ENCODE measurements at places on chromosomes 16 and 17. TPM values are rescaled to one million over a fixed set of nuclear protein-coding genes. Genes with fewer than 3 reads are reported as not detected.

Gene CLEC19A
- not detected for total RNA-seq

Gene CLEC18A
- 4.1 TPM for total RNA-seq

Gene CACNG5
- total RNA-seq: not detected

Gene SBK1
- 91.2 TPM for total RNA-seq

Gene CRISPLD2
- total RNA-seq: 11.0 TPM

Gene CIBAR2
- total RNA-seq: 0.80 TPM

Gene ABCC6
- 9.8 TPM for total RNA-seq

Gene LRRC46
- 1.3 TPM for total RNA-seq

Gene CIAPIN1
- total RNA-seq: 79.3 TPM

Gene CISD3
- total RNA-seq: 5.1 TPM

Gene SOX9
- total RNA-seq: 219 TPM

Gene RND2
- total RNA-seq: 14.6 TPM

Gene FOXJ1
- total RNA-seq: 18.6 TPM

Gene GPR179
- total RNA-seq: 0.27 TPM

Gene CMTM2
- total RNA-seq: not detected

Gene ALOX15
- 0.69 TPM for total RNA-seq

Gene HSD17B1
- 1.4 TPM for total RNA-seq

Gene TBC1D26
- total RNA-seq: 2.9 TPM

Gene NOG
- 0.24 TPM for total RNA-seq

GRCh38 chr17:3503285-3503684 is 27.5 kb downstream of the ASPA start:
- DNase-seq: no peak

GRCh38 chr17:76775021-76775600 is 37.2 kb downstream of the MFSD11 start:
- no peak for DNase-seq

DNA sequence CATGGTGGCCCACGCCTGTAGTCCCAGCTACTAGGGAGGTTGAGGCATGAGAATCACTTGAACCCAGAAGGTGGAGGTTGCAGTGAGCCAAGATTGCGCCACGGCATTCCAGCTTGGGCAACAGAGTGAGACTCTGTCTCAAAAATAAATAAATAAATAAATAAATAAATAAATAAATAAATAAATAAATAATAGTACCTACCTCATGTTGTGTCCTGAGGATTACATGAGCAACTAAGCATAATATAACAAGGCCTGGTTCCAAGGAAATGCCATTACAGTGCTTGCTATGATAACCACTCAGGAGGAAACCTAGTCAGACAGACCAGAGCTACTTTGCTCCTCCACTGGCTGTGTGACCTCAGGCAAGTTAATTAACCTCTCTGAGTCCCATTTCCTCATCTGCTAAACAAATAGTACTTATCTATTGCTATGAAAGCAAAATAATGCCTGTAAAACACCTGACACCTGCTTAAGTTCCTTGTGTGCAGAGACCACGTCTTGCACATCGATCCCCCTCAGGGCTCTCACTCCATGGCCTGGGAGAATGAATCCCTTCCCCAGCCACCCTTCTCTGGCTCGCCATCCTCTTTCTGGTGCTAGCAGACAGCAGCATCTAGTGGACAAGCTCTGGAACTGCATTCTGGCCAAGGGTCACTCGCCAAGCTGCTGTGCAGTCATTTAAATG is 7.5 kb downstream of the EPOP start:
- DNase-seq: peak; percentile 59

DNA sequence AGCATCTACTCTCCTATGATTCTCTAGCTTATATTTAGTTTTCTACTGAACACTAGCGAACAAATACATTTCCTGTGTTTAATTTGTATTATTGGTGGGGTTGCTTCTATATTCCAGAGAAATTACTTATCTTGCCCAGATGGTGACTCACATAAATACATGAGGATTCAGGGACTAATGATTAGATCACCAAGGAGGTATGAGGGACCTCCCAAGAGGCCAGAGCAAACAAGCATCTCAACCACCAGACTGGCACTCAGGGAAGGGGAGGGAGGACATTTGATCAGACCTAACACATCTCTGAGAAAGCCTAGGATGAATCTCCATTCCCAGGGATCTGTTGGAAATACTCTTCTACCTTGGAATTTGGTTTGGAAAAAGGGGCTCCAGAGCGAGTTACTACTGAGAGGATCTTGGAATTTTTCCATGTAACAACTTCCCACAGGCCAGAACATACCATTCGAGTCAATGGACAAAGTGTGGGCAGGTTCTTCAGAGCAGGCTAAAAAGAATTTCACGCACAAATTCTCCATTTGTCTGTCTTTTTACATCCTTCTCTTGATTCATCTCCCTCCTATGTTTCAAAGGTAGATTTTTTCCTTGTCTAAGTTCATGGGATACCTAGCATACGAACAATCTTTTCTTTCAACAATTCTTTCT is 262.6 kb upstream of the MYOCD start:
- DNase-seq: no peak

DNA sequence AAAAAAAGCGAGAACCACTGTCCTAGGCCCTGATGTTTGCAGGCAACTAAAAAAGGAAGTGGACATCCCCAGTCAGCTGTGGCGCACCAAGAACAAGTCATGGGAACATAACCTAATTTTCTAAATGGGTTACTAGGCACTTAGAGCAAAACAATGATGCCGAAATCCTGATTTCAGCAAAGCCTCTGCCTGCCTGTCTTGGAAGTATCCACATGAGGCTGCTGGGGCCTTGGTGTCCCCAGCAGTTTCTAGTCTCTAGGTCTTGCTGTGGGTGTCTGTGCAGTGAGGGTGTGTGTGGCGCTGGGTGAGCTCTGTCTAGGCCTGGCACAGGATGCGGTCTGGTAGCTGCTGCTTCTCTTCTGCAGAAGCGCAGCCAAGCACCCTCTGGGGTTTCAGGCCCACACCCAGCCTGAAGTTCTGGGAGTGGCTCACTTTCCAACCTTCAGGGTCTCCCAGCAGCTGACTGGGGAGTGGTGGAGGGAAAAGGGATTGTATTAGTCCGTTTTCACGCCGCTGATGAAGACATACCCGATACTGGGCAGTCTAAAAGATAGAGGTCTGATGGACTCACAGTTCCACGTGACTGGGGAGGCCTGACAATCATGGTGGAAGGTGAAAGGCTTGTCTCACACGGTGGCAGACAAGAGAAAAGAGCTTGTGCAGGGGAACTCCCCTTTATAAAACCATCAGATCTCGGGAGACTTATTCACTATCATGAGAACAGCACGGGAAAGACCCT is 21.1 kb downstream of the STH start:
- no peak for DNase-seq

DNA sequence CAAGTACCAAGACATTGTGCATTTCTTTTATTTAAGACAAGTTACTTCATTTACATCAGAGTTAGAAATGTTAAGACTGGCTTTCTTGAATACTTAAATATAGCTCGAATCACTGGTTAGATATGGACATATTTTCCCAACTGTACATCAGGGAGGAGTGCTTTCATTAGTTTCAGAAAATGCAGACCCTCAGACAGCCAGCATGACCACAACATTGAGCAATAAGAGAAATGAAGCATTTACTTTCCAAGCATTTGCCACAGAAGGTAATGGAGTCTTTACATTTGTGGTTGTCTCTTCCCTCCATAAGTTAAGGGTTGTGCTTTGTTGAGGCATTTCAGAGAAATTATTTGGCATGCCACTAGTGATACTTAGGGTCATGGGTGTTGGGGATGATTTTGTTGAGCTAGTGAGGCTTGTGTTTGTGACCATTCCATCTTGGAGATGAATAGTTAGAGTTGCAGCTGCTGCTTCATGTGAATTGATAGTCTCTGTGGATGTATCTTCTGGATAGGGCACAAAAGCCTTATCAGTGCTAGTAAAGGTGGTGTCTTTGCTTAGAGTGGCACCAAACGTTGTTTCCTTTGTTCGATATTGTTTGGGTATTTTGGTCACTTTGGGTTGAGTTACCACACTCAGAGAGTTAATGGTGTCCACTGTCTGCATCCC is 2.1 kb downstream of the OMG start:
- DNase-seq: no peak

GRCh38 chr16:48907906-48908634 is 298.1 kb upstream of the N4BP1 start:
- DNase-seq: no peak

- no peak for DNase-seq
Observed at GRCh38 chr17:30476726-30477082, 504 bp upstream of the GOSR1 start.

- DNase-seq: no peak
Observed at GRCh38 chr16:12171206-12171605, 194.7 kb downstream of the SNX29 start.

DNA sequence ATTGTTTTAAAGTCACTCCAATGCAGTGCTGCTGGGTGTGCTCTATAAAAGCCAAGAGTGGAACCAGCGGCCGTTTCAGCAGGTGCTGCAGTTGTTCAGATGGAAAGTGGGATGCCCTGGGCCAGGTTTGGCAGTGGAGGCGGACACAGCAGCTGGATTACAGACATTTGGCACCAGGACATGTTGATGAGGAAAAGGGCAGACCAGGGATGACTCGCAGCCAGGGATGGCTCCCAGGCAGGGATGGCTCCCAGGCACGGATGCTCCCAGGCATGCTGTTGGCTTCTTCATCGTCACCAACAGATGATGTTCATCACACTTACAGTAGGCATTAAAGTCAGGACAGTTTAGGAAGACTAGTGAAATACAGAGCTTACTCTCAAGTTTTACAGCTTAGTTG is 10.0 kb downstream of the GAN start:
- DNase-seq: no peak

DNA sequence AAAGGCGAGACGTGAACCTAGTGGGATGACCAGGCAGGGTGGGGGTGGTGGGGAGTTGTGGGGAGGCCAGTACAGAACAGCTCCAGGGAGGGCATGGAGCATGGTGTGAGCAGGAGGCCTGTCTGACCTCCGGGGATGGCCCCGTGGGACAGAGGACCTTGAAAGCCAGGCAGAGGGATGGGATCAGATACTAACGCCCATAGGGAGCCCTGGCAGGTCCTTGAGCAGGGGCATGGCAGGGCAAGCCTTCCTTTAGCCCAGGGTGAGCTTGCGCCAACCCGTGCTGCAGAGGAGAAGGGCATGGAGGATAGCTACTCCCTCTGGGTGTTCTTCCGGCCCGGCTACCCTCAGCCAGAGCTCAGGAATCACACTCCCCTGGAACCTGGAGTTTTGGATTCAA is 35.3 kb downstream of the TMEM235 start:
- no peak for DNase-seq

DNA sequence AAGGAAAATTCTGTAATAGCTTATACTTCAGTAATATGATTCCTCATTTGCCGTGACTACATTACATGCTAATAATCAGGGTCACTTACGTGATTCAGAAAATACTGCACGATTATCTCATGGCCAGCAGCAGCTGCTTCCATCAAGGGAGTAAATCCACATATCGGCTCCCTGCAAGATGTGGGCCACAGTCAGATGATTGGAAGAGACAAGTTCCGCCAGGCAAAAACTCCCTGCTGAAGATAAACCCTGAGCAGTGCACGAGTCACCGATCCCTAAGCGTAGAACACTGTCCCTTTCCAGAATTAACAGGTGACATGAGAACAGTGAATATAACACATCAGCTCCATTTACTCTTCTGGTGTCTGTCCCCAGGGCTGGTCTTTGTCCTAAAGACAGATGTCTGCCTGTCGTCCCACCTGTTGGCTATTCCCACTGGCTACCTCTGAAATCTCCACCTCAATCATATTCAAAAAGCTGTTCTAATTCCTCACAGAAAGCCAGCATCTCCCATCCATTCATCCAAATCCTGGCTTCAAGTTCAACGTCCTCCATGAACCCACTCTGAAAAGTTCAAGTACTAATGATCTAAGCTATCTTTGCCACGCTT is 9.3 kb downstream of the ANKS3 start:
- no peak for DNase-seq

- DNase-seq: peak; percentile 50
Observed at GRCh38 chr17:68600931-68601564, at the start of gene FAM20A. TSS of gene FAM20A (minus strand) at chr17:68601367. CDS start at chr17:68600666, 701 bp downstream.

GRCh38 chr17:8602679-8603078 is 27.8 kb downstream of the MYH10 start:
- DNase-seq: no peak

GRCh38 chr16:2205967-2206313 is 686 bp downstream of the MLST8 start:
- DNase-seq: no peak

GRCh38 chr16:444027-444426 is 18.6 kb downstream of the RAB11FIP3 start:
- no peak for DNase-seq

GRCh38 chr17:76271669-76272540 is 6.8 kb downstream of the UBALD2 start:
- peak; percentile 50 for DNase-seq

DNA sequence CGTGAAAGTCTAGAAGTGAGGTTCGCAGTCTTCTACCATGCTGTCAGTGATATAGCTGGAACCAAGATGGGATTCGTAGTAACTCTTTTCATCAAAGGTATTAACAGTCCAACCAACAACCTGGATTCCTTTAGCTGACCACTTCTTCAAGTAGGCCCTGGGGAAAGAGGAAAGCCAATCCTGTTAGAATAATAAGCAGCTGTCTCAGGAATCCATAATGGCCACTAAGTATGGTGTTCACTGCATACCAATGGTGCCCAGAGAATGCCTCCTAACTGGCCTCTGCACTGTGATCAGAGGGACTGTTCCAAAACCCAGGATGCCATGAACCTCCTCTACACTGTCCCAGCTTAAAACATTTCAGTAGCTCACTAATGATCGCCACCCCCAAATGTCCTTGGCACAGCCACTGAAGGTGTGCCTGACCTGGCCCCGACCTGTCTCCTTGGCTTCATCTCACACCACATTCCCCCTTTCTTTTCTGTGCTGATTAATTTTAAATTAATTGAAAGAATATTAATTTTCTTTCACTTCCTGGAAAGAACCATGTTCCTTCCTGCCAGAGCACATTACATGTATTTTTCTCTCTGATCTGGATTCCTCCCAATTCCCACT is 18.3 kb downstream of the GDE1 start:
- DNase-seq: no peak

GRCh38 chr16:58636466-58636865 is 6.8 kb upstream of the CNOT1 start:
- no peak for DNase-seq

DNA sequence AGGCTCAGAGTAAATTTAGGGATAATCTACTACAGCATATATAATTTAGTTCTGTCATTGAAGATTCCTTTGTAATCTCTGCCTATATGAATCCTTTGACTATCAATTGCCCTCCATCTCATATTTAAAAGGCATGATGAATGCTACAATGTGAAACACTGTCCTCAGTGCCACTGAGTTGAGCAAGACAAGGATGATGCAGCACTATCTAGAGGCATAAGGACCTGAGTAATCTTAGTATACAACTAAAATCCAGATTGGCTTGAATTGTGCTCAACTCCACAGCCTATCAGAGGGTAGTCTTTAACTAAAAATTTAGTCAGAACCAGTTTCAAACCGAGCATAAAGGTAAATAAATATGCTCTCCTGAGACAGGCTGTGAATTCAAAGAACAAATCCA is 11.6 kb upstream of the STRADA start:
- no peak for DNase-seq
